Chondrocyte (in vitro differentiated cells): ENCODE measurements at places on chromosomes 2 and 18. TPM values are rescaled to one million over a fixed set of nuclear protein-coding genes. Genes with fewer than 3 reads are reported as not detected.

DNA sequence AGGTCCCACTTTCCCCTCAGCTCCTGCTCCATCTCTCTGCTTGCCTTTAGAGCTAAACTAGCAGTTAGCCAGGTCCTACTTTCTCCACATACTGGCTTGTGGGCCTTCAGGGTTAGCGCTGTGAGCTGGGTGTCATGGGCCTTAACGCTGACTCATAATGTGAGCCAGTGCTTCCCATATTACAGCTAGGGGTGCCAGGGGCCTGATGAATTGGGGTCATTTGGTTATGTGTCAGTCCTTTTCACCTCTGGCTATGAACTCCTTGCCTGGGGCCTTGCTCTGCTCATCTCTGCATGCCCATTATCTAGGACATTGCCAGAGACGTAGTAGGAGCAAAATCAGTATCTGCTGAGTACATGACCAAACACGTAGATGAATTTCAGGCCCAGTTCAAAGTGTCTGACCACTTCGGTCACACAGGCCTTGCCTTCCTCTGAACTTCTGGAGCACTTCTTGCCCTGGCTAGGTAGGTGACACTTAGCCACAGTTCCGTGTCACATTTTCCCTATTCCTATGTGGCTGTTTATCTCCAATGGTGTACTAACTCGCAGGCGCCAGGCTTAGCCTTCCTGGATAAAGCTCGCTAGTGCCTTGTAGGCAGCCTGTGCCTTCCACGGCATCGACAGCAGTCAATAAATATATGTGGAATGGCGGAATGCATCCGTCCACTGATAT lies 103.2 kb upstream of the SIX3 start:
- H3K4me3 ChIP-seq: no peak overlapping the region
- H3K4me1 ChIP-seq: no peaks in the 10 kb centered on the region
- H3K36me3 ChIP-seq: peaks cover 4% of the 10 kb centered on the region
- no peak overlapping the region for H3K27ac ChIP-seq
- no peak for DNase-seq
- H3K27me3 ChIP-seq: peaks cover 40% of the 10 kb centered on the region

DNA sequence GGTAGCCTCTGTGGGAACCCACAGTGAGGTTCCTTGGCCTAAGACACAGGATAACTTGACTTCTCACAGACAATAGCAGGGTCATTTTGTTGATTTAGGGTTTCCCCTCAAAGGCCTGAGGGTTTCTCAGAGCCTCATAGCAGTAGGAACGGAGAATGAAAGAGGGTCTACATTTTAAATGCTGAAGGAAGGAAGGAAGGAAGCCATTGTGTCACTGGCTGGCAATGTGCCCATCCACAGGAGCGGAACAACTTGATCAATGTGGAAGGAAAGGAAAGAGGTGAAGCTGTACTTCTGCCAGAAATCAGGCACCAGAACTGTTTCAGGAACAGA lies 5.1 kb downstream of the IL1B start:
- no peak overlapping the region for H3K4me3 ChIP-seq
- no peaks in the 10 kb centered on the region for H3K36me3 ChIP-seq
- peaks cover 10% of the 10 kb centered on the region for H3K4me1 ChIP-seq
- no peak overlapping the region for H3K27ac ChIP-seq
- no peak for DNase-seq

GRCh38 chr2:216557820-216558219 lies 59.2 kb downstream of the RPL37A start:
- no peak for DNase-seq
- H3K27me3 ChIP-seq: no peaks in the 10 kb centered on the region
- H3K4me3 ChIP-seq: peak overlapping the region; percentile 10
- peak overlapping the region; percentile 32 for H3K27ac ChIP-seq

- DNase-seq: peak; percentile 69
- no peak overlapping the region for H3K4me3 ChIP-seq
- H3K27me3 ChIP-seq: peaks cover 4% of the 10 kb centered on the region
- H3K4me1 ChIP-seq: peaks cover 28% of the 10 kb centered on the region
- H3K36me3 ChIP-seq: no peaks in the 10 kb centered on the region
- H3K27ac ChIP-seq: no peak overlapping the region
These were observed 7.1 kb downstream of the CYP26B1 start for GRCh38 chr2:72140621-72140960.

- H3K27me3 ChIP-seq: no peaks in the 10 kb centered on the region
- no peak for DNase-seq
- peaks cover 7% of the 10 kb centered on the region for H3K36me3 ChIP-seq
- H3K27ac ChIP-seq: no peak overlapping the region
- no peaks in the 10 kb centered on the region for H3K4me1 ChIP-seq
These were observed 46.9 kb downstream of the NAB1 start for GRCh38 chr2:190695739-190696138.

DNA sequence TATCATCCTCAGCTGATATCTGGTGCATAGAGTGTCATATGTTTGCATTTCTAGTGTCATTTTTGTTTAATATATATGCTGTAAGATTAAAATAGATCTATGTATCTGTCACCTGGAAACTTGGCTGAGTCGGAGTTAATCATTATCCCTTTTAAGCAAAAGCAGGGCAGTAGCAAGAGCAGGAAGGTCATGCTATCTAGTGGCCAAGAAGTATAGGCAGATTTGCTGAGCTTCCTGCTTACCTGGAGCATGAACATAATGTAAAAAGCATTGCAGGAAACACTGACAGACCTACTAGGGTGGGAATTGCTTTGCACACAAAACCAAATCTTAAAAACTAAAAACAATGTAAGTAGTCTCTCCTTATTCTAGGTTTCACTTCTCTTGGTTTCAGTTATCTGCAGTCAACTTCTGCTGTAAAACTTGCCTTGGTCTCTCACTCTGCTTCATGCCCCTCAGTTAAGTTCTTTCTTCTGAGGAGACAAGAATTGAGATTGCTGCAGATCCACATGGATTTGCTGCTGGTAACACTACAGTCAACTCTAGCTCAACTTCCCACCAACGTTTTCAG lies 295.3 kb downstream of the CDH7 start:
- H3K4me1 ChIP-seq: no peaks in the 10 kb centered on the region

DNA sequence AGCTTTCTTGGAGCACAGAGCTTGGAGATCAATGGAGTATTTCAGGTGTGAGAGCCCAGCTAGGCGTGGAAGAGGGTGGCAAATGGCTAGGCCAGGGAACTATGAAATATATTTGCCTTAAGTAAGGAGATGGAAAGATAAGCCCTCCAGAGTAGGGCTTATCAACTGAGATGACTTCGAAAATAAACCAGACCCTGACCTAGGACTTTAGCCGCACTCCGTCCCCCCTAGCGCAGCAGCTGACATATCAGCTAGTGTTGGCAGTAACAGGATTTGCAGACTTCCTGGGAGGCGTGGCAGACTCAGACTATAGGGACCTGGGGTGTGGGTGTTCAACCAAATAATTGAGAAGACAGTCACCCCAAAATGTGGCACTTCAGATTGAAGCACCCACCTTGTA lies 127.7 kb upstream of the EPAS1 start:
- DNase-seq: no peak
- H3K4me1 ChIP-seq: peaks cover 43% of the 10 kb centered on the region
- H3K27me3 ChIP-seq: no peaks in the 10 kb centered on the region
- H3K36me3 ChIP-seq: no peaks in the 10 kb centered on the region
- H3K27ac ChIP-seq: no peak overlapping the region

The CD8A gene
- not detected in 3 replicates for total RNA-seq

The CHAC2 gene
- 2.7 to 3.0 TPM (median 2.9 TPM) in 3 replicates for total RNA-seq

The LOXHD1 gene
- not detected in 3 replicates for total RNA-seq
